ENCODE measurements at places on chromosomes 1 and 21.

- no peak for DNase-seq
These were observed 6.0 kb upstream of the C1orf174 start for GRCh38 chr1:3905953-3906671.

DNA sequence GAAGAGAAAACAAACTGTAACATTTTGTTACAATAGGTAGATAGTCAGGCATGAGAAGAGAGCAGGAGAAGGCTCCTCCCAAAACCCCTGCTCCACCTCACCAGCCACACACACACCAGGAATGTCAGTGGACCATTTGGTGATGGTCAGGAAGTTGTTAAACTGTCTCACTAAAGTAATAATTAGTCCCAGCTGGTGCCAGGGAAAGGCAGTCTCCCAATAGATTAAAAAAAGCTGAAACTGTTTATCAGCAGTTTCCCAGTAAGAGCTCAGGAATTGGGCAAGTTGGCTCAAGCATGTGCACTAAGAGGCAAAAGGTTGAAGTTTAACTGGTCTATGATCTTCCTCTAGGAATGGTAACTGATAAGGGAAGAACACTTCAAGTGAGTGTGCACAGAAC lies 249.6 kb downstream of the COL11A1 start:
- DNase-seq: no peak

DNA sequence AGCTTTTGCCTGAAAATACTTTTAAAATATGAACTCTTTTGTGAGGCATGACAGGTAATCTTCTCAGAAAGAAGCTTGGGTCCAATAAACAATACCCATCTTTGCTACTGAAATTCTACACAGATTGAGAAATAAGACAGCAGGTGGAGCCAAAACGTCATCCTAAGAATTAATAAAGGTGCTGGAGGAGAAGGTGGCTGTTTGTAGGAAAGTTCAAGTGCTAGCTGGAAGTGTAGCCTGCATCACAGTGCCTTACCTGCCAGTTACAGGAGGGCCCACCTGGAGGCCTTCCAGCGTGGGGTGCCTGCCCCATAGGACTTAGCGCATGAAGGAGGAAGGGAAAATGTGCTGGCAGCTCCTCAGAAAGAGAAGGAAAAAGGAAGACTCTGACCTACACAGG lies 93.7 kb downstream of the TTC3 start:
- DNase-seq: no peak

DNA sequence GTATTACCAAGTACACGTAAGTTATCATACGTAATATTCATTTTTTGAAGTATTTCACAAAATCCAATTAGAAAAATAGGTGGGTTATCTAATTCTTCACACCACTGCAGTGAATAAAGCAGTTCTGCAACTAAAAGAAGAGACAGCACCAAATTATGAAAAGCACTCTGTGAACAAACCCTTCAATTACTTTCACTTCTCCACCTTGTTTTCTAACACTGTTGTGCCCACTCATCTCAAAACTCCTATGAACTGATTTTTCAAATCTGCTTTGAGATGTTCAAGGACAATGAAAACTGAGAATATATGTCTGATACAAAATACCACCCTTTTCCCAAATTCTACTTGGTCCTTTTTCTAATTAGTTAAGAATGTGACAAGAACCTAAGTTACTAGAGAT lies 39.4 kb downstream of the LTN1 start:
- no peak for DNase-seq

- DNase-seq: no peak
These were observed 7.8 kb upstream of the PHLDA3 start for GRCh38 chr1:201476670-201477344.

DNA sequence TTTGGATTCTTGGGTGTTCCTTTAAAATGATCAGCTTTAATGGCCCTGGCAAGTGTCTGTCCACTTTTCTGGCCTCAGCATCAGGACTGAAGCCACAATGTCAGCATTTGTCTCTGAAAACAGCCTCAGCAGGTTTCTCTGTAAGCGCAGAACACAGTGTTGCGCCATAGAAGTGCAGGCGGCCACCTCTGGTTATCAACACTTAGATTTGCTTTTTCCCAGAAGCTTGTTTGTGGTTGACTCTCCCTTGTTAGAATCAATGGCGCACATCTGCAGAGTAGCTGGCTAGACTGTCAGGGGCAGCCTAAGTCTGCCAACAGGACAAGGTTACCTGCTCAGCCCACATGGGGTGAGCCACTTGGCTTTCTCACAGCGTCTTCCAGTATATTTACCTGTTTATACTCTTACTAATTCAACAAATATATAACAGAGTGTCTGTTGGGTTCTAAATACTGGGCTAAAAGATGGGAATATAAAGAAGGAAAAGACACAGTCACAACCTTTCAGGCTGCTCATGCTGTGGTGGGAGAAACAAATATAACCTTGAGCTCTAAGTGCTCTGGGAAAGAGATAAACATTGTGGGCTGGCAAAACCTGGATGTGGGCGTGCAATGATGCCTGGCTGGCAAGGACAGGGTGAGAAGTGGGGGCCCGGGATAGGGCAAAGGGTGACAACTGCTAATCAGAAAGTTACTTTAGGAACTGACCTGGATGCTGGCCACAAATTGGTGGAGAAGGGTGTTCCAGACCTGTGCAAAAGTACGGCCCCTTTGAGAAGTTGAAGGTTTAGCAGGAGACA lies 149.3 kb upstream of the KIAA0040 start:
- no peak for DNase-seq

- no peak for DNase-seq
These were observed 514.0 kb upstream of the TMPRSS15 start for GRCh38 chr21:18917622-18918021.
